ENCODE measurements at places on chromosomes 1 and 21.

GRCh38 chr21:31880816-31881215 lies 8.0 kb downstream of the HUNK start:
- no peak for DNase-seq

DNA sequence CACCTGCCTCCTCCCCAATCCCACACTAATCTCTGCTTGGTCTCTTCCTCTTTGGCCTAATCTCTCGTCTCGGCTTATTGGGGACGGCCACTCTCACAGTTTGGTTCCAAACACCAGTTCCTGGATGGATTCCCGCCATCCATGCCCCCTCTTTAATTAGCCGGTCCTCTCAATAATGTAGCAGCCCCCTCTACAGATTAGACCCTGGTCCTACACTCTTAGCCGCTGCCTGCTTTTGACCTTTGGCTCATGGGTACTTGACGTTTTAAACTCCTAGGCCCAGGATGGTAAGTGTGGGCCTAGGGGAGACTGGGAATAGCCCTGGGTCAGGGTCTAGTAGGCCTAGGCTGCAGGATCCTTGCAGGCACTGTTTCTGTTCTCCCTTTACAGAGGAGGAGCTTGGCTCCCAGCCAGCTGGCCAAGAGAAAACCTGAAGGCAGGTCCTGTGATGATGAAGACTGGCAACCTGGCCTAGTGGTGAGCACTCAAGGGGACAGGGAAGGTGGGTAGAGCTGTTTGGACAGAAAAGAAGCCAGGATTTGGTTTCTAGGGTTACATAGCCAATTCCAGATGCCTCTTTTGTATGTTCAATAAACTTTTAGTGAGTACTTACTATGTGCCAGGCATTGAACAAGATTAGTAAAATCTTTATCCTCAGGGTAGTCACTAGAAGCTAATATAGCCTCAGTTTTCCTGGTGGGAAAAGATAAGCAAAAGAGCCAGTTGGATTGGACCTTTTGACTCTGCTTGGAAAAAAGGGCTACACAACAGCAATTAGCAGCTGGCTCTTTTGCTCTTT lies 758 bp downstream of the RAD54L start:
- peak; percentile 48 for DNase-seq

DNA sequence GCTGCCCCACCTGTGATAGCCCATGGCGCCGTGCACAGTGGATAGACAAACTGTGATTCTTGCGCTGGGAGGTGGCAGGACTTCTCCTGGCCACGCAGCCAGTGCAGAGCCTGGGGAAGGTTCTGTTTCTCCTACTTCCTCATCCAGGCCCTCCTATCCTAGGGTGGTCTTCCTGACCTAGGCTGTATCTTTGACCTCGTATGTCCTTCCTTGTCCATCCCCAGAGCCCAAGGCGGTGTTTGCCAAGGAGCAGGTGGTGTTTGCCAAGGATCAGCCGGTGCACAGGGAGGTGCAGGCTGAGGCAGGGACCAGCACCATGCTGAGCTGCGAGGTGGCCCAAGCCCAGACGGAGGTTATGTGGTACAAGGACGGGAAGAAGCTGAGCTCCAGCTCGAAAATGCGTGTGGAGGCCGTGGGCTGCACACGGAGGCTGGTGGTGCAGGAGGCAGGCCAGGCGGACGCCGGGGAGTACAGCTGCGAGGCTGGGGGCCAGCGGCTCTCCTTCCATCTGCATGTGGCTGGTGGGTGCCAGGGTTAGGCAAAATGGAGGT lies 63.9 kb downstream of the OBSCN start:
- DNase-seq, result no peak

DNA sequence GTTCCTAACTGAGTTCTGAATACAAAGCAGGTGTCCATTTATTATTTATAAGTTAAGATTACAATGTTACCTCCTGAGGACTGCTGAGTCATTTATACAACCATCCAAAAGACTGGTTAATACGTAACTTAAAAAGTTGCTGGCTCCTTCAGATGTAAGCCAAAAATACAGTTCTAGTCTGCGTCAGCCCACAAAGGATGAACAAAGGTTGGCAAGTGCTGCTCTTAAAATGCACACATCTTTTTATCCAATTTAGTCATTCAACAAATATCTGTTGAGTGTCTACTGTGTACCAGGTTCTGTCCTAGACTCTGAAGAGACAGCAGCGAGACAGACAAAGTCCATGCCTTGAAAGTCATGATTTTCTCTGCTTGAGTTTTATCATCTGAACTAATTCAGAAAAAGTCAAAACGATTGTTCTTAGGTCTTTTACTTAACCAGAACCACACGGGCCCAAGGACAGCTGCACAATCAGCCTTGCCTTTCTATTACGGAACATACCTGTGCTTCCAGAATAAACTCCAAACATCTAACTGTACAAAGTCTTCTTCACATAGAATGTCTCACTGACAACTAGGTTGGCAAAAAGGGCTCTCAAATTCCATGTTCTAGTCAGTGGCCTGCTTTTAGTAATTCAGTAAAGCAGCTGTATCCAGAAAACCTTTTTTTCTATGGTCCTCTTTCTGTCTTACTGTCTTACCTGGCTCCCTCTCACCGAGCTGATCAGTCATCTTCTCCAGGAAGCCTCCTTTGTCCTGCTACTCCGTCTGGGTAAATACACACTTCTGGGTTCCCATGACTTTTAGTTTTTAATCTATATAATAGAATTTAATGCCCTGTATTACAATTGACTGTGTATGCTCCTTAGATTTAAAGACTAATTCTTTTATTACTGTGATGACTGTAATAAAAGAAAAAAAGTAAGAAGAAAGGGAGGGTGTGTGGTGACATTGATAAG lies 15.5 kb upstream of the CNN3 start:
- DNase-seq, result no peak

GRCh38 chr1:24770881-24771280 lies 25.6 kb downstream of the CLIC4 start:
- DNase-seq, result no peak

DNA sequence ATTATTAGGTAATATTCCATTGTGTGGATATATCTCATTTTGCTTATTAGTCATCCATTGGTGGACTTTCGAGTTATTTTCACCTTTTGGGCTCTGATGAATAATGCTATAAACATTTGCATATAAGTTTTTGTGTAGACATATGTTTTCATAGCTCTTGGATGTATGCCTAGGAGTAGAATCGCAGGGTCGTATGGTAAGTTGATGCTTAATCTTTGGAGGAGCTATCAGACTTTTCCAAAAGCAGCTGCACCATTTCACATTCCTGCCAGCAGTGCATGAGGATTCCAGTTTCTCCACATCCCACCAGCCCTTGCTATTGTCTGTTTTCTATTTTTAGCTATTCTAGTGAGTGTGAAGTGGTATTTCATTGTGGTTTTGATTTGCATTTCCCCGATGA lies 120.3 kb upstream of the TMEM51 start:
- DNase-seq, result peak; percentile 50

GRCh38 chr1:67683766-67684525 lies 1.1 kb upstream of the GADD45A start:
- DNase-seq, result peak; percentile 88

- no peak for DNase-seq
These were observed 76.3 kb downstream of the ADARB1 start for GRCh38 chr21:45150638-45151131.

DNA sequence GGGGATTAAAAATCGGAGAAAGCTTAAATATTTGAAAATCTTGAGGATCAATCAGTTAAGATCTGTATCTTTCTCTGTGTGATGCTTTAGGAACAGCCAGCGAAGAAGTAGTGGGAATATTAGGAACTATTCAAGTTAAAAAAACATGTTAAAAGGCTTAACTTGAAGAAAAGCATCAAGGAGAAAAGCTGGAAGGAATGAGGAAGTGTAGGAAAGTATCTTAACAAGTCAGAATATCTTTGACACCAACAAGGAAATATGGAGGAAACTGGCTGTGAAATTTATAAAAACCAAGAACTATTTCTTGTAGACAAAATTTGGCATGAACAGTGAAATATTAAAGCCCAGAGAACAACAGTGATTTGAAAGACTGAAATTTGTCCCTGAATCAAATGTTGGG lies 60.4 kb downstream of the ATF6 start:
- no peak for DNase-seq

DNA sequence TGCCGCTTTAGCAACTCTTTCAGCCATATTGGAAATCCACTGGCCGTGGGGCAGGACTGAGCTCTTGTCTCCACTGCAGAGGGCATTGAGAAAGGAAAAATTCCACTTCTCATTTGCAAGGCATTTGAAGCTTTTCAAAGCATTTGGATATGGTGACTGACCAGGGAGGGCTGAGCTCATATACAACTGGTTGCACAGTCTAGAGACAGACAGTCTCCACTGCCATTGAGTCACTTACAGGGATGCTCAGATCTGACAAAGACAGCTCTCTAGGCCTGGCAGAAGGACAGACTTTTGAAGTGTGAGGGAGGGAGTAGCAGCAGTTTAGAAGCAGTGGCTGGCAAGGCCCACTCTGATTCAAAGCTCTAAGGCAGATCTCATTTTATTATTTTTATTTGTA lies 24.2 kb downstream of the NCF2 start:
- DNase-seq, result no peak

- no peak for DNase-seq
These were observed 6.0 kb upstream of the NLRP3 start for GRCh38 chr1:247409869-247410544.

DNA sequence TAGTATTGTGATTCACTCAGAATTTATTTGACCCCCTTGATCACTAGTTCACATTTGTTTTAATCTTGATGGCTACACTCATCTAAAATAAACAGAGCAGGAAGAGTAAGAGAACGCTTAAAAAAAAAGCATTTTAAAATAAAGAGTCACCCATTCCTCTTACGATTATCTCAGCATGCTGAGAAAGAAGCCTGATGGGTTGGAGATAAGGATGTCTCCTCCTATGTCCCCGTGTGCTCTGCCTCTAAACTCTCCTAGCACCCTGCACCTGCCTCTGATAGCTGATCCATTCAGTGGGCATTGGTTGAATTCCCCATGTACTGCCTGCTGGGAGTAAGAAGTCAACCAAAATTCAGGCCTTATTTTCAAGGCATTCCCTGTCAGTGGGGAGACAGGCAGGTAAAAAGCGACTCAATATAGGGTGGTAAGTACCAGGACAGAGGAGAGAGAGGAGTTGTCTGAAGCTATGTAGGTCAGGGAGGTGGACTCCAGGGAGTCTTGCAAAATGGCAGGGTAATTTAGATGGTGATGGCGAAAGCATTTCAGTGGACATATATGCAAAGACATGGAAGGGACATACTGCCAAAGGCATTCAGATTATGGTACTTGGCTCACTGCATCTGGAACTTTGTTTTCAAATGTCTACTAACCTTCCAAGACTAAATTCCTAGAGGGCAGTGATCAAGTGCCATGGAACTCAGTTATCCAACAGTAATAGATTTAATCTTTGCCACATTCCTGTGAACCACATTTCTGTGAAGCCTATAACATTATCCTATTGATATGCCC lies 18.4 kb downstream of the ELAVL4 start:
- no peak for DNase-seq

DNA sequence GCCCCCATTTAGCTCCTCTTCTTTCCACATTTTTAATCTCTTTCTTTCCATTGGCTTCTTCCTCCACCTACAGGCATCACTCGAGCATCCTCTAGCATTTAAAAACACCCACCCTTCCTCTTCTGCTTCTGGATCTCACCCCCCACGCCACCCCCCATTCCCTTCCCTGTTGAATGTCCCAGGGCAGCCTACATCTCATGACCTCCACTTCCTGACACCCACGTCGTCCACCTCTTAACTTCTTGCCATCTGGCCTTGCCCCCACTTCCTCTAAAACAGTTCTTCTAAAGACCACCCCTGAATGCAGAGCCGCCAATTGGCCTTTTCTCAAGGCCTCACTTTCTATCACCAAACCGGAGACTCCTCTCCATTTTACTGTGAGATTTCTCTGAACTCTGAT lies 6.1 kb upstream of the ETNK2 start:
- no peak for DNase-seq

GRCh38 chr21:35559829-35560225 lies 500.5 kb downstream of the SETD4 start:
- no peak for DNase-seq

DNA sequence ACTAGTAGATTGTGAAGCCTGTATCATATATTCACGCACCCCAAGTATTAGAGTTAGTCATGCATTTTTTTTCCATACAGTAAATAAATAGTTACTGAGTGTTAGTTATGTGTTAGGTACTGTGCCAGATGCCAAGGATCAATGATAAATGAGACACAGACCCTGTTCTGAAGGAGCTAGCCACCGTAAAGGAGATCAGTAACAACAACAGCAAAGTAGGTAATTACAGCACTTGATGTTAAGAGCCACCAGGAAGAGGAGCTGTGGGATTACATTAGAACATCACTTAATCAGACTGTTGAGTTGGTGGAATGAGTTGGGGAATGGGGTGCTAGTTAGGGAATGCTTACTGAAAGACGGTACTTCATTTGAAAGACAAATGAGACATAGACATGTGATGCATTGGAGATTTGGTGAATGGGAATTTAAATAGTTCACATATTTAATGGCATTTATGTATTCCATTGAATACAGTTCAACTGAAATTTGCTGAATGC lies 21.0 kb downstream of the PRKAA2 start:
- no peak for DNase-seq

GRCh38 chr1:37434292-37435225 lies 39.8 kb upstream of the ZC3H12A start:
- peak; percentile 58 for DNase-seq

- no peak for DNase-seq
These were observed 9.2 kb downstream of the PADI2 start for GRCh38 chr1:17109892-17110554.

DNA sequence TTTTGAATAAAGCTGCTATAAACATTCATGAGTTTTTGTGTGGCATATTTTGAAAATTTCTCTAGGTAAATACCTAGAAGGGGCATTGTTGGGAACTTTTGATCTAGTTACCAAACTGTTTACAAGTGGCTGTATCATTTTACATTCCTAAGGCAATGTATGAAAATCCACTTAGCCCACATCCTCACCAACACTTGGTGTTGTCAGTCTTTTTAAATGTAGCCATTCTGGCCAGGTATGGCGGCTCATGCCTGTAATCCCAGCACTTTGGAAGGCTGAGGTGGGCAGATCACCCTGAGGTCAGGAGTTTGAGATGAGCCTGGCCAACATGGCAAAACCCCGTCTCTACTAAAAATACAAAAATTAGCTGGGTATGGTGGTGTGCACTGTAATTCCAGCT lies 5.9 kb upstream of the KCNE2 start:
- no peak for DNase-seq

GRCh38 chr1:53689736-53690326 lies 49.1 kb downstream of the GLIS1 start:
- DNase-seq, result no peak

GRCh38 chr1:244576259-244576892 lies 76.5 kb upstream of the DESI2 start:
- no peak for DNase-seq

GRCh38 chr21:24183077-24183476 lies 1424.2 kb downstream of the MRPL39 start:
- DNase-seq, result no peak

DNA sequence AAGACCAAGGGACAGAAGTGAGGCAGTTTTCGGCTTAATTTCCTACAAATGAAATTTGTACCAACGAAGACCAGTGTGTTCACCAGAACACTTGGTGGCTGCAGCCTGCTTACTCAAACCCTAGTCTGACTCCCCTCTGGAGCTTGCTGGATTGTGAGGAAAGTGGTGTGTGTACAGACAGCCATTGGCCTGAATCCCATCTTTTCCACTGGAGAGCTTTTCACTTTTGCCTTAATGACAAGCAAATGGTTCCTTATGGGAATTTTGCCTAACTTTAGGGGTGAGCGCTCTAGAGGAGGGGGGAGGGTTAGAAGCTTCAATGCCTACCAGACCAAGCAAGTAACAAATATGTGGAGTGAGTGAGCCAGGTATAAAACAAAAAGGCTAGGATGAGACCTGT lies 17.3 kb downstream of the METTL13 start:
- DNase-seq, result no peak

- no peak for DNase-seq
These were observed 14.4 kb upstream of the DIPK1A start for GRCh38 chr1:92975551-92976232.

- DNase-seq, result no peak
These were observed 261.2 kb downstream of the NPHP4 start for GRCh38 chr1:5731110-5731423.

All from epithelial cell of esophagus (primary cell).